SK-N-SH treated with all-trans-retinoic acid at 6 μM for 48 hours (cell line): ENCODE measurements at places on chromosomes 12 and 14.
A peak's percentile ranks its signal among the peaks of the same experiment; 100 is the strongest.

- no peak for ATAC-seq
Measured at GRCh38 chr12:13740149-13740545, 241.3 kb downstream of the GRIN2B start.

GRCh38 chr12:129067491-129067890 lies 214.2 kb downstream of the GLT1D1 start:
- no peak for ATAC-seq

GRCh38 chr12:122121745-122122144 lies 43.2 kb downstream of the MLXIP start:
- no peak for ATAC-seq

GRCh38 chr14:86574051-86574777 lies 1044.3 kb downstream of the FLRT2 start:
- ATAC-seq: peak; percentile 91

DNA sequence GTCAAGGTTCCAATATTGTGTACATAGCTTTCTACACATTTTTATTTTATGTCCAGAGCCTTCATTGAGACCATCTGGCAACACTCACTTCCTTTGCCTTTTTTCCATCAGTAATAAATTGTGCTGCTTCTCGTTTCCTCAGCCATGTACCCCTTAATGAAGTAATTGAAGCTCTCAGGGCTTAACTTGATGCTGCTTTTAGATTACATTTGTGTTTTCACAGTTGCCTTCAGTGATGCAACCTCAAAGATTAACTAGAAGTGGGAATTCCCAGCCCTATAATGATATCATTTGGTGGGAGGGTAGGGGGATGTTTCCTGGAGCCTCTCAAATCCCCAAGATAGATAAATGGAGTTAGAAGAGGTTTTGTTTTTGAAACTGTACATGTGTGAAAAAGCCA lies 80.2 kb upstream of the KRR1 start:
- no peak for ATAC-seq

- no peak for ATAC-seq
Measured at GRCh38 chr14:68865542-68865941, 72.7 kb upstream of the ZFP36L1 start.

- ATAC-seq: no peak
Measured at GRCh38 chr12:58592475-58593207, 327.7 kb downstream of the LRIG3 start.

- ATAC-seq: no peak
Measured at GRCh38 chr12:27394676-27395075, 51.9 kb upstream of the SMCO2 start.

GRCh38 chr12:129903956-129904829 lies at the start of gene TMEM132D:
TSS of gene TMEM132D (minus strand) at chr12:129904025.
- no peak for ATAC-seq

GRCh38 chr14:92439537-92440344 lies 73.8 kb upstream of the RIN3 start:
- no peak for ATAC-seq

- peak; percentile 72 for ATAC-seq
Measured at GRCh38 chr12:19757317-19757877, 318.1 kb downstream of the AEBP2 start.

- ATAC-seq: peak; percentile 82
Measured at GRCh38 chr14:58107947-58108552, 44.0 kb downstream of the ARMH4 start.
